ENCODE measurements at places on chromosomes 1 and 21.

GRCh38 chr1:155064111-155064831 lies 731 bp downstream of the EFNA4 start:
- no peak for DNase-seq

- DNase-seq, result no peak
These were observed 115.1 kb upstream of the JUN start for GRCh38 chr1:58898739-58899586.

DNA sequence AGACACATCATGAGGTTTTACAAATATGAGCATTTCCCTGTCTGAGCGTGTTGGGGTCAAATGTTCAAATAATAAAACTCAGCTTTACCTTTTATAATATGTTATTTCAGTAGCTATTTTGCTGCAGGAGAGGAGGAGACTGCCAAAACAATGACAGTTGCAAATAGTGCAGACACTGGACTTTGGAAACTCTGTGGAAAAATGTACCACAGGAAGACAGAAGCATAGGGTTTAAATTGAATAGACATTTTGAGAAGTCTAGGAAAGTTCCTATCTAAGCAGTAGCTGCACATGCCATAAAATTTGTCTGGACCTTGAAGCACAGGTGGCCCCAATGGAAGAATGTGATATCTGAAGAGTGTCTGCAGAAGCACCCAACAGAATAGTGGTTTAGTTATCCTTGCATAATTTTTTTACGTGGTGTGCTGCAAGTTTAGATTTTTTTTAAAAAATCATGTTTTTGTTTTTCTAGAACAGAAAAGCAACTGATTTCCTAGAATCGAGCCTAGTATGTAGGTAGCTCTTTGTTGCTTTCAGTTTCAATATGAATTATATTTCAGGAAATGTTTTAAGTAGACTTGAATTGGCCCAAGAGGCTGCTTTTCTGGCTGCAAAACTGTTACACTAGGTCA lies 14.0 kb upstream of the GBP5 start:
- DNase-seq, result no peak

GRCh38 chr1:27071049-27071416 lies 58.4 kb upstream of the TENT5B start:
- DNase-seq, result no peak

DNA sequence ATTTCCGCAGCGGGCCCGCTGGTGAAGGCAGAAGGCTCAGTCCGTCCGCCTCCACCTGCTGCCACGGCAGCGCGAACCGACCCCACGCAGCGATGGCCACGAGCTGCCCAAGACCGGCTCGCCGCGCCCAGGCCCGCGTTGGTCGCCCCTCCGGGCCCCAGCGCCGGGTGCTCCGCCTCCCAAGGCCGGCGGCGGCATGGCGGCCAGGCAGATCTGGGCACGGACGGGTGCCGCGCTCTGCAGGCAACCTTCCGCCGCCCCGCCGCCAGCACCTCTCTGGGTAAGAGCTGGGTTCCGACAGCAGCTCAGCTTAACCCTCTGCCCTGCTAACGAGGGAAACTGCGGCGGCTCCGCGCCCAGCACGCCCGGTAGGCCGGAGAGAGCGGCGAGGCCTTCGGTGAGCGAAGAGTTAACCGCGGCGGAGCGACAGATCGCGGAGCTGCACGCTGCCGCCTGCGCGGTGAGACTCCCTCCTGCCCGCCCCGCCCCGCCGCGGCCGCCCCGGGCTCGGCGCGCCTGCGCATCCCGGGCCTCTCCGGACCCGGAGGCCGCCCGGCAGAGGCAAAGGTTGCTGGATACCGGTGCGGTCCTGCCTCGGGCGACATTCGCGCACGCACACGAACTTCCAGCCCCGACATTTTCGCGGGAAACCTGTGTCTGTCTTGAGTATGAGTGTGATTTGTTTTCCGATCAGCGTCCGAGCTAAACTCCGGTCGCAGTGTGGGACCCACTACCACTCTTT lies at the start of gene C1orf53:
TSS of gene C1orf53 (plus strand) at position 177 of the 742 bp plus-strand sequence. CDS start at position 197, 20 bp downstream.
- DNase-seq, result peak; percentile 41

- DNase-seq, result no peak
These were observed 48.6 kb downstream of the ACOT7 start for GRCh38 chr1:6345009-6345408.

DNA sequence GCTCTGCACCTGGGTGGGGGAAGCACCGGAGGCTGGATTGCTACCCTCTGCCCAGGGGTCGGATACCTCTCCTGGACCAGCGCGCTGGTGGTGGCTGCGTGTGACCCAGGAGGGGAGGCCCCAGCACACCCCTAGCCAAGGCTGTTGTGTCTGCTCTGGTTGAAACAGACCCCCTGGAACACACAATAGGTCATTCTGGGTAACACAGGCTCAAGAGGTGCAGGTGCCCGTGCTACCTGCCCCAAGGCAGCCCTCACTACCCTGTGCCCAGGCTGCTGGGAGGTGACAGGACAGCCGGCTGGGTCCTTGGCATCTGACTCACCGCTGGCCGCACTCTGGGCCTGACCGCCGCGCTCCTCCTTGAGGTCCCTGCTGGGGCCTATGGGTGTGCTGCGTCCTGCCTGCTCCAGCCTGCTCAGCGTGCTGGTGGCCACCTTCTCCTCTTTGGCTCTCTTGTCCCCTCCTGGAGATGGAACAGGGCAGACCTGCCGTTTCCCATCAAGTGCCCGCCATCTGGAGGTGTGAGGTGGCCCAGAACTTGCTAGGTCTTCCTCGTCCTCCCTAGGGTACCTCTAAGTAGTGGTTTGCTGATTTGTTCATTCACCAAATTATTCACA lies 30.0 kb downstream of the ZBTB17 start:
- DNase-seq, result no peak

DNA sequence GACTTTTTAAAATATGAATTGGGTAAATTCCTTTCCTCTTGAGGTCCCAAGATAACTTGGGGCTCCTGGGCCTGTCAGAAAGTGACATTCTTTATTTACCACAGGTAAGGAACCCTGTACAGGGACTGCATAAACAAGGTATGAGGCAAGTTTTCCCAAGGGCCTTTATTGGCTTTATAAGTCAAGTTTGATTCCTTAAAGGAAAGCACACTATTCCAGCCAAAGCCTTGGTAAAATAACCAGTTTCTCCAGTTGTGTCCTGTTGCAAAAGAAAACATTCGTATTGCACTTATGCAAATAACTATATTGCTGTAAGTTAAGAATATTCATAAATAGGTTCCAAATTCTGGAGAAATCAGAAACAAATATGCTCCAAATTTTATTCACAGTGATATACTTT lies 21.9 kb upstream of the METTL18 start:
- DNase-seq, result no peak

DNA sequence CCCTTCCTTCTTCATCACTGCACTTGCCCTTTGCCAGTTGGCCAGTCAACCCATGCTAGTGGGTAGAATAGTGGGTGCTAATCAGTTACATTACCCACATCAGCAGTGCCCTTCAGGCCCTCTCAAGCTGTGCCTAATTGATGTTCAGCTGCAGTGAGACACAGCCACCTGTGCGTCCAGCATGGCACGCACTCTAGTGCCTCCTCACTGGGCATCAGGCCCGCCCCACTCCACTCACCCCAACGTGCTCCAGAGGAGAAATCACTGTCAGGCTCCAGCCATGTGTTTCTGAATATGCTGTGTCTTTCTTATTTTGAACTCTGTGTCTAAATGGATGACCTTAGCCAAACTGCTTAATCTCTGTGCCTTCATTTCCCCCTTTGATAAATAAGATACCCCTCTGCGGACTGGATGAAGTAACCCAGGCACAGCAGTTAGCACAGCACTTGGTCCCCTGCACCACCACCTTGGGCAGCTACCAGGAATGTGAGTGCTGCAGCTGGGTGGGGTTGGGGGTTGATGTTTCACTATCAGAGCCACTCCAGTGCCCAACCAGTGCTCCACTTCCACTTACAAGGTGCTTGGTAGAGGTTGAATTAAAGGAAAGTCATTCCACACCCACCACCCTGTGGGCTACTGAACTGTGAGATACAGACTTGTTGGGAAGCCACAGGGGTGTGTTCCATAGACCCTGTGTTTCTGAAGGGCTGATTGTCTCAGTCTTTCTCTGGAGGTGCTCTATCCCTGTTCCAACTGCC lies 8.9 kb upstream of the ADORA3 start:
- DNase-seq, result no peak

DNA sequence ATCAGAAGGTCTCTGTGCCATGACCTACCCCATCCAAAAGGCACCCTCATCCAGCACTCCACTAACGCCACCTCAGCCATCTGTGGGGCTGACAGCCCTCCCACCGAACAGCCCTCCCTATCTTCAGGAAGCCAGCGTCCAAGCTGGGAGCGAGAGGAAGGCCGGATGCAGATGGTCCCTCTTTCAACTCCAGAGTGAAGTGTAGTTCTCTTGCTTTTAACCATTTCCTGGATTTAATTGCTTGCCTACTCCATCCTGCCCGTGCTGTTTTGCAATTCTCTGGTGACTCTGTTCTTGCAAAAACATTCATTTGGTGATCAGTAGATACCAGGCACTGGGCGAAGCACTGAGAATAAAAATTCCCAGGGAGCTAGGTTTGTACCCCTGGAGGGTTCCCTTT lies 8.2 kb upstream of the DYRK1A start:
- no peak for DNase-seq

- DNase-seq, result no peak
These were observed 89.1 kb downstream of the ITSN1 start for GRCh38 chr21:33731447-33731846.

GRCh38 chr1:85697895-85698294 lies 10.3 kb downstream of the ZNHIT6 start:
- no peak for DNase-seq

- DNase-seq, result no peak
These were observed 25.1 kb upstream of the CCN1 start for GRCh38 chr1:85555420-85555819.

- DNase-seq, result no peak
These were observed 708 bp downstream of the CDA start for GRCh38 chr1:20589331-20590278.

GRCh38 chr1:238701024-238701423 lies 685.3 kb upstream of the CHRM3 start:
- no peak for DNase-seq

DNA sequence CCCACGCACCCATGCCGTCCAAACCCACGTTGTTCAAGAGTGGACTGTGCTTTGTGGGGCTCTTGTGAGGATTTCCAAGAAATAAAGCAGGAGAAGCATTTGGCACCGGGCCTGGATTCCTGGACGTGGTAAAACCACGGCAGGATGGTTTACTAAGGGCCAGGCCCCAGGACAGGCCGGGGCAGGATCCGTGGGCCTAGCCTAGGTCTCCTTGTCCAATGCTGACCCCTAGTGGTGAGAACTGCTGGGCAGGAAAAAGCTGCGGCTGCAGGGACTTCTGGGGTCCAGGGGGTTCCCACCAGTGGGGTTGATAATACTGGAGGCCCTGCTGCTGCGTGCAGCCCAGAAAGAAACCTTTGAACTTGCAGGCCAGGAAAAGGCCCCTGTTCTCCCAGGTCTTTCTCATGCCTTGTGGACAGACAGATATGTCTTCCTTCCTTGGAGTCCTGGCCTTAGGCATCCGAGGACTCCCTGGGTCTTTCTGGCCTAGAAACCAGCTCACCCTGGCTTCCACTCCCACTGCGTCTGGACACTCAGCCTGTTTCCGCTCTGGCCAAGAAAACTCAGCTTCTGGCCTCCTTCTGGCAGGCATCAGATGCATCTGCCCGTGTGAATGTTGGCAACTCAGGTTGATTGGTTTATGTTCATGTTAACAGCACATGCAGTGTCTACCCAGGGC lies 106.9 kb upstream of the TMEM51 start:
- DNase-seq, result no peak

- DNase-seq, result no peak
These were observed 962.2 kb downstream of the ADGRL2 start for GRCh38 chr1:82762829-82763532.

Data from stimulated activated CD8-positive, alpha-beta memory T cell treated with anti-CD3 and anti-CD28 coated beads, Interleukin-4, amount 100 ng/mL, for 1 hour (primary cell).